ENCODE measurements at places on chromosomes 11 and 22. TPM values are rescaled to one million over a fixed set of nuclear protein-coding genes. Genes with fewer than 3 reads are reported as not detected.
A peak's percentile ranks its signal among the peaks of the same experiment; 100 is the strongest.

GRCh38 chr11:83319346-83319745 lies 33.2 kb upstream of the CCDC90B start:
- no peaks in the 10 kb centered on the region for H3K36me3 ChIP-seq
- H3K4me3 ChIP-seq = no peak overlapping the region
- no peak overlapping the region for H3K27ac ChIP-seq
- no peaks in the 10 kb centered on the region for H3K27me3 ChIP-seq
- no peaks in the 10 kb centered on the region for H3K4me1 ChIP-seq

DNA sequence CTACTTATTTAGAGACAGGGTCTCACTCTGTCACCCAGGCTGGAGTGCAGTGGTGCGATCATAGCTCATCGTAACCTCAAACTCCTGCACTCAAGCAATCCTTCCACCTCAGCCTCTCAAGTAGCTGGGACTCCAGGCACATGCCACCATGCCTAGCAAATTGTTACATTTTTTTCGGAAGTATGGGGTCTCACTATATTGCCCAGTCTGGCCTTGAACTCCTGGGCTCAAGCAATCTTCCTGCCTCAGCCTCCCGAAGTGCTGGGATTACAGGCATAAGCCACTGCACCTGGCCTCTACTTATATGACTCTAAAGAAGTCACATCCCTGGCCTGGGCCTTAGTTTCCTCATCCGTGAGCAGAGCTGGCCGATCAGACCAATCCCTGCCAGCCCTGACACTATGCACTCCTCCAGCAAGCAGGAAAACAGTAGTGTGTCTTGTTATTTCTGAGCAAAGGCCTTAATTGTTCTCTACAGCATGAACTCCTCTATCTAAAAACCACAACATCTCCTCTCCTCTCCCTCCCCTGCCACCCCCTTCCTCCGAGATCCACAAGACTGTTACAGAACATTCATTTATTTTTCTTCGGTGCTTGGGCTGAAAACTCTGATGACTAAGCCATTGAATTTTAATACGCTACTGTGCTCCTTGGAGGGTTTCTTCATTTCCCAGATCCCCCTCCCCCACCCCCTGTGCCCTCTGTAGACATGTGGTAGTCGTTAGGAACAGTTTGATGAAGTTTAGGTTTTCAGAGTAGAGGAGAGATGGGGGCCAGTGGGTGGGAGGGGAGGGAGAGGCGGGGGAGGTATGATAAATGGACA lies 91.5 kb downstream of the ABTB2 start:
- H3K4me1 ChIP-seq = peaks cover 25% of the 10 kb centered on the region
- no peak overlapping the region for H3K27ac ChIP-seq
- no peaks in the 10 kb centered on the region for H3K27me3 ChIP-seq
- H3K36me3 ChIP-seq = no peaks in the 10 kb centered on the region
- DNase-seq = no peak

DNA sequence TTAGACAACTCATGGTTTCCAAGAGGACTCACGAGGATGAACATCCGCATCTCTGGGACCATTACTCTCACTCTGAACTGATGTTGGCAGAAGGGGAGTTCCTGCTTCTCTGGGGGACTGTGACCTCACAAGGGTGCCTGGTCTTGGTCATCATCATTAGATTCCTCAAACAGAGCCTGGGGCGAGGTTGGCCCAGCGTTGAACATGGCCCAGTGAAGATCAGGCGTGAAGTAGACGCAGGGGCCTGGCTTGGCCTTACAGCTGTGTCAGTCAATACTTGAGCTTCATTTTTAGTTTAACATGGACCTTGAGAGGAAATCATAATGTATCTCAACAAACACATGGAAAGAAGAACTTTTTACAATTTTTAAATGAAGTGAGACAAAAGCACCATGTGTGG lies 617.1 kb downstream of the BRD1 start:
- H3K27me3 ChIP-seq = no peaks in the 10 kb centered on the region
- H3K4me1 ChIP-seq = no peaks in the 10 kb centered on the region
- DNase-seq = no peak
- no peak overlapping the region for H3K4me3 ChIP-seq
- H3K27ac ChIP-seq = no peak overlapping the region

DNA sequence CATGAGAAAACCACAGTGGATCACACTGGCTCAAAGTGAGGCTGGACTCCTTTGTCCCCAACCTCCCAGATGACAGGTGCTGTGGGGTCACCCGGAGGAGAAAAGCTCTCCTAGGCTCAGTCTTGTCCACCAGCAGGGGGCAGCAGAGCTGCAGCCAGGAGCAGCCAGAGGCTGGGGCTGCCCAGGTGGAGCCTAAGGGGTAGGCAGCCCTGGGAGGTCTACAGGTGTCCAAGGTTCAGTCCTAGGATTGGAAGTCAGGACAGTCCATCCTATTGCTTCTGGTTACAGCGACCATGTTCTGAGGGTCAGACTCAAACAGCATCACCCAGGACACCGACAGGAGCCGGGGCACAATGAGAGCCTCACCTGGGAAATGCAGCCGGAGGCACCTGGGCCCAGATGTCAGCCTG lies 77.6 kb upstream of the IGLL5 start:
- no peaks in the 10 kb centered on the region for H3K27me3 ChIP-seq
- no peak overlapping the region for H3K27ac ChIP-seq
- H3K36me3 ChIP-seq = no peaks in the 10 kb centered on the region
- no peak overlapping the region for H3K4me3 ChIP-seq

DNA sequence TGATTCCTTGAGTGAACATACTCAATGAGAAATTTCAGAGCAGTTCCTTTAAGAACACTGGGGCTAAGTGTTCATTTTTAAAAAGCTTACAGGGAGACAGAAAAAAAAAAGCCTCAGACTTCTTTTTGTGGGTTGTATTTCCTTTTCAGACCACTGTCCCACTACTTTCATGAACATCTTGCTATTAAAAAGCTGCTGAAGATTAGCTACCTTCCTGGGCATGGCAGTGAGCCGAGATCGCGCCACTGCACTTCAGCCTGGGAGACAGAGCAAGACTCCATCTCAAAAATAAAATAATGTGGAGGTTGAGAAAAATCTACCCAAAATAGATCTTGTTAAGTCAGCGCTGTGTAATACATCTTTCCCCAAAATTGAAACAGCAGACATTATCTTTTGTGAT lies 10.8 kb downstream of the TRAF6 start:
- H3K27me3 ChIP-seq = no peaks in the 10 kb centered on the region
- H3K36me3 ChIP-seq = peaks cover 42% of the 10 kb centered on the region
- H3K27ac ChIP-seq = no peak overlapping the region
- H3K4me3 ChIP-seq = no peak overlapping the region

DNA sequence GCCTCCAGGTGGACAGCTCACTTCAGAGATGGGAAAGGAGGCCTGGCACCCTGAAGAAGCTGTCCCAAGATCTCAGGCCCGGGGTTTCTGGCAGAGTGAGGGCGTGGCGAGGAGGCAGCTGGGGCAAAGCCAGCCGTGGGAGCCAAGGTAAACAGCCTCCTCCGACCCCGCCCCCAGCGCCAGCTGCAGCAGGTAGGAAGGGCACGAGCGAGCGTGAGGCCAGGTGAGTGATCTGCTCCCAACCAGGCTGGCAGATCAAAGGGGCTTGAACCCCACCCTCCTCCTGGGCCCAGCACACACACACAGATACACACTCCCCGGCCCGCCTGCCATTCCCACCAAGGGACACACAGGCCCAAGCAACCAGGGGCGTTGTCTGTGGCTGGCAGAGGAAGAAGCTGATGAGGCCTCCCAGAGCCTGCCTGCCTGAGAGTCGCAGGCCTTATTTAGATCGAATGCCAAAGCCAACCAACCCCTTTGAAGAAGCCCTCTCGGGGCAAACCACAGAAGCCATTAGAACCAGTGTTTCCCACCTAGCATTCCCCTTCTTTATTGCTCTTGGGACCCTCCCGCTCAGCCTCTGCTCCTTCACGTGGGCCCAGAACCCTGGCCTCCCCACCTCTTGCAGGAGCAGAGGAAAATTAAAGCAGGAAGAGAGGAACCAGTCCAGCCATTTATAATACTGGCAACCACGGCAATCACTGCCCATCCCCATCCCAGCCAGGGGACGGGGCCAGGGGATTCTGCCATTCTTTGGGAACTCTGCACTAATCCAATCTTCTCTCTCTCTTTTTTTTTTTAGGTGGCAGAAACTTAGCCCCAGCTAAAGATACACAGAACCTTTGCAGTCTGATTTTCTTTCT lies 5.0 kb downstream of the PDGFB start:
- no peak for DNase-seq
- peak overlapping the region; percentile 44 for H3K27ac ChIP-seq
- no peaks in the 10 kb centered on the region for H3K36me3 ChIP-seq
- H3K4me1 ChIP-seq = peaks cover 53% of the 10 kb centered on the region

DNA sequence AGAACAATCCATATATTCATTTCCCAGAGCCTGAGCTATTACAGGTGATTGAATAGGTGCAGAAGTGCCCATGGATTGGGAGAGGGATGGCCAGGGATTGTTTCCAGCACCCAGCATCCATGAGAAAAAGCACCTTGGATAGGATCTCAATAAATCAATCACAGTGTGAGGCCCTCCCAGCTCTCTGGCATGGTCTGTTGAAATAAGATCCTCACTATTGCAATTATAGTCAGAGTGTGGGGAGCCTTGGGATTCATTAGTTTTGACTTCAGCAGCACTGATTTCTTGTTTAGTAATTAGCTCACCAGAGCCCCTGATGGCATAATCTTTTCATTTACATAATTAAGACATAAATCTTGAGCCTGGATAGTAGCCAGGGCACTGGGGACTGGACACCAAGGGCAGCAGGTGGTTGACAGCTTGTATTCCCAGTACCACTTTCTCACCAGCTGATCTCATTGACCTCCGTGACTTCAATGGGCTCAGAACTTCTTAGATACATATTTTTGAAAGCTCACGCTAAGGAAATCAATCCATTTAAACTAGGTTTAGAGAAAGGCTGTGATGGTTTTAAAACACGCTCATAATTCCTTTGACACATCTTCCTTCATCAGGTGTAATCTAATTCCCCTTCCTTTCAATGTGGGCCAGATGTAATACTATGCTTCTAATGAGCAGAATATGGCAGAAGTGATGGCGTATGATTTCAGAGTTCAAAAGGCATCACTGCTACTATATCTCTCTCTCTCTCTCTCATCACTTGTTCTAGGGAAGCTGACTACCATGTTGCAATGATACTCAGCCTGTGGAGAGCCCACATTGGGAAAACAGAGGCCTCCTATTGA lies 22.1 kb upstream of the DRD2 start:
- H3K4me1 ChIP-seq = no peaks in the 10 kb centered on the region
- H3K27me3 ChIP-seq = no peaks in the 10 kb centered on the region
- DNase-seq = no peak

DNA sequence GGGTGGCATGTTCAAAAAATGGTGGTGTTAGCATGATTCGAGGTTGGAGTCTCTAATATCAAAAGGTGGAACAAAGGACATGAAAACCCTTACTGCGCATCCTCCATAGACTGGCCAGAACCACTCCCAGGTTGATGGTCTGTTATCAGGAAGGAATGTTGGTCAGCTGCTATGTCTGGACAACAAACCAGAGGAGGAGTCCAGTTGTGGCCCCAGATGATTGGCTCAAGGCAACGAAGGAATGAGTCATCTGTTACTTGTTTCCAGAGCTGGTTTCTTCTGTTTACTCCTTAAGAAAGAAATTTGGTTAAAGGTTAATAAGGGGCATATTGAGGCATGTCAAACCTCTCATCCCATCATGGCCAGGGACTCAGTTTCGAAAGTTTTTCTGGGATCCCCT lies 56.8 kb upstream of the GRIA4 start:
- H3K4me1 ChIP-seq = no peaks in the 10 kb centered on the region
- H3K4me3 ChIP-seq = no peak overlapping the region
- H3K27ac ChIP-seq = no peak overlapping the region
- no peak for DNase-seq
- H3K36me3 ChIP-seq = no peaks in the 10 kb centered on the region
- no peaks in the 10 kb centered on the region for H3K27me3 ChIP-seq

The SLC29A2 gene
- total RNA-seq = 30.2 TPM

The GNAZ gene
- 3.7 TPM for total RNA-seq

The CSNK1E gene
- 262 TPM for total RNA-seq
